Iris pigment epithelial cell (primary cell): ENCODE measurements at places on chromosomes 1 and 21.

- no peak for DNase-seq
Measured at GRCh38 chr1:116716391-116716790, 37.8 kb upstream of the CD2 start.

GRCh38 chr1:40646315-40646714, 19.2 kb downstream of the RIMS3 start:
- DNase-seq = peak; percentile 64

GRCh38 chr1:219518168-219518906, 94.6 kb downstream of the ZC3H11B start:
- peak; percentile 92 for DNase-seq

- no peak for DNase-seq
Measured at GRCh38 chr1:236638945-236639344, 34.6 kb upstream of the HEATR1 start.

GRCh38 chr1:116990612-116991151, 10.9 kb upstream of the CD101 start:
- peak; percentile 10 for DNase-seq

GRCh38 chr1:193569983-193570269, 383.5 kb upstream of the B3GALT2 start:
- DNase-seq = no peak

DNA sequence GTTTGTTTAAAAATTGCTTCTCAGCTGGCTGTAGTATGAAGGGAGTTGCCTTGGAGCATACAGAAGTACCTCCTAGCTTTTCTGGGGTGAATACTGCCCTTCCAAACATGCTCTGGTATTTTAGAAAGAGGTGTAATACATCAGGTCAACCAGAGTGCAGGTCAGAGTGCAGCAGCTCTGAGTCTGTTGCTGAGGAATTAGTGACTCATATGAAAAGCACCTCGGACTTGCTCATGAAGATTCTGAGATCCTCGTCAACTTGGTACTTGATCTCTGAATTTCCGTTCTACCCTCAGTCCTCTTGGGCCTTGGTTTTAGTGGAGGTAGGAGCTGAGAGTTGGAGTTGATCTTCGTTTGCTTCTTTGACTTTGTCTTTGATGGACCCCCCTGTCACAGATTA, 67.3 kb downstream of the NOS1AP start:
- DNase-seq = peak; percentile 93

DNA sequence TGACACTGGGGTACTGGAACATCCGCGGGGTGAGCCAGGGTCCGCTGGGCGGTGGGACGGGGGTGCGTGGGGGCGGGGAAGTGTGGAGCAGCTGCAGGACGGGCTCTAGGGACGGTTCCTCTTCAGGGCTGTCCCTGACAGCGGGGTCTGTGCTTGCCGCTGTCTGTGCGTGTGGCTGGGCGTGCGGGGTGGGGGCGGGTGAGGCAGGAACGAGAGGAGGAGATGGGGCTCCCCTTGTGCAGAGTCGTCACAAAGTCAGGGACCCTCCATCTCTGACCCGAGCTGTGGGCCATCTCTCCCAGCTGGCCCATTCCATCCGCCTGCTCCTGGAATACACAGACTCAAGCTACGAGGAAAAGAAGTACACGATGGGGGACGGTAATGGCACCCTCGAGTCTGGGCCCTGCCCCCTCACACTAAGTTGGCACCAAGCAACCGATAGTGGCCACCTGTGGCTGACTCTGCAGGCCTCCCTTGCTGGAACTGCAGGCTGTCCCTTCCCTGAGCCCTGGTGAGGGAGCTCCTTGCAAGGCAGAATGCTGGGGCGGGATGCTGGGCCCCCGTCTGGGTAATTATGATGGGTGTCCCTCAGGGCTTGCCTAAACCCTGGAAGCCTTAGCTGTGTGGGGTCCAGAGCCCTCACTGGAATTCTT, 392 bp downstream of the GSTM2 start:
- DNase-seq = no peak

DNA sequence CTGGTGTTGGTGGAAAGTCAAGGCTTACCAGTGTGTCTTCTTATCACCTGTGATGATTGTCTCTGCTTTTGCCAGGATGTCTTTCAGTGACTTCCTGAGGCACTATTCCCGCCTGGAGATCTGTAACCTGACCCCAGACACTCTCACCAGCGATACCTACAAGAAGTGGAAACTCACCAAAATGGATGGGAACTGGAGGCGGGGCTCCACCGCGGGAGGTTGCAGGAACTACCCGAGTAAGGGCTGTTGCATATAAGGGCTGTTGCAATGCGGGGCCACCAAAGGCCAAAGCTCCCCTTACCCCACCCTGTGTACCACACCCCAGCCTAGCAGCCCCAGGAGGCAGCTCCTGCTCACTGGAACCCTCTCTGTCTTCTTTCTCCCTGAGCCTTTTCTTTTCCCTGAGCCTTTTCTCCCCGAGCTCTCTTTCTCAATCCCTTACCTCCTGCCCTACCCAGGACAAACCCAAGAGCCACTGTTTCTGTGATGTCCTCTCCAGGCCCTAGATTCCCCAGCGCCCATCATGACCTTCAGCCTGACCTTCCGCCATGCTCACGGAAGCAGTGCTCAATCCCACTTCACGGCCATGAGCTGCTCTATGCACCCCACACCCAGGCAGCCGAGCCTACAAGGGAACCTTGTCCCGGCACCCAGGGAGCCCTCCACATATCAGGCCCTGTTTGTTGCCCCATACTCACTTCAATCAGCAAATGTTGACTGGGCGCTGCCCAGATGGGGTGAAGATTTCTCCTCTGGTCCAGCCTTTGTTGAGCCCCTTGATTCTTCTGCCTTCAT, 40.6 kb downstream of the CAPN2 start:
- DNase-seq = no peak

DNA sequence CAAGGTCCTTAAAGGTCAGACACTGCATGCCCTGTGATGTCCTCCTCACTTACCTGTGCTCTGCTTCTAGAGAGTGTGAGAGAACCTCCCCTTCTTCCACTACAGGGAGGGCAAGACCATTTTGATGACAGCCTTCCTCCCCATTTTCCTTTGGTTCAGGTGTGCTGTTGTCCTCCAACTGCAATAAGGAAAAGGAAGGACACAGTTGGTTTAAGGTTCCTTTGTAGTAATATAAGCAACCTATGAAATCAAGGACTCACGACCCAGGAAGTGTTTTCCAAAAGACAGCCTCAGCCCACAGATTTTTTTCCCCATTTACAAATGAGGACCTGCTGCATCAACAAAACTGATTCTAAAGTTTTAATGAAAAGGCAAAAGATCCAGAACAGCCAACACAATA, 6.6 kb upstream of the CCDC17 start:
- no peak for DNase-seq

DNA sequence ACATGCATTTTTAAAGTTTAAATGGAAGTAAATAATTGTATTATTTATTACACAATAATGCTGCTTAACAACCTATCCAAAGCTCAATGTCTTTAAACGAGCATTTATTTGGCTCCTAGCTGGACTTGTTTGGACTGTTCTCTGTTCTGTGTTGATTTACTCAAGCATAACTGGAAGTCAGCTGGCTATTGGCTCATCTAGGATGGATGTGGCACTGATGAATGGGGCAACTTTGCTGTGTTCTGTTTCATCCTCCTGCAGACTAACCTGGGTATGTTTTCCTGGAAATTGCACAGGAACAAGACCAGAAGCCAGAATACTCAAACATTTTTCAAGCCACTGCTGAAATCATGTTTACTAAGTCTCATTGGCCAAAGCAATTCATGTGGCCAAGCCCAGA, 70.8 kb upstream of the HSD17B7 start:
- no peak for DNase-seq

DNA sequence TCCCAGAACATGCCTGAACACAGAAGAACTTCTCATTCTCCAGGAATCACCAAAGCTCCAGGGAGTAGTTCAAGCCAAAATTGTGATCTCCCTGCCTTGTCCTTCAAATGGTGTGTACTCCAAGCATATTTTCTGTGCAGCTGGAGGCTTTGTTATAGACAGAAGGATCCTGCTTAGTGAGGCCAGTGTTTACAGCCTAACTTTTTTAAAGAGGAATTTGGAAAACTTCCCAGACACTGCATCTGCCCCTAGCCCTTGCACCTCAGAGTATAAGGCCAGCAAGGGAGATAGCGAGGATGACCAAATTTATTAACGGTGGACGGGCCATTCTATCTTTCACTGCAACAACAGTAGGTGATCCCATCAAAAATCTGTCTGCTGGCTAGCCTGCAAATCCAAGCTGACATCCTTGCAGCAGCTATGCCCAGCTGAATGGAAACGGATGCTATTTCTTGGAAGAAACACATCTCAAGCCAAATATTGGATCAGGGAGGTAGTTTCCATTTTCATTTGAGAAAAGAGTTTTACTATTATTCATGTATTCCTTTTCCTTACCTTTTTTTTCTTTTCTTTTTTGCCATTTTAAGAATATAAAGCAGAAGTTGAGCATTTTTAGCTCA, 249.8 kb downstream of the USH2A start:
- DNase-seq = no peak

DNA sequence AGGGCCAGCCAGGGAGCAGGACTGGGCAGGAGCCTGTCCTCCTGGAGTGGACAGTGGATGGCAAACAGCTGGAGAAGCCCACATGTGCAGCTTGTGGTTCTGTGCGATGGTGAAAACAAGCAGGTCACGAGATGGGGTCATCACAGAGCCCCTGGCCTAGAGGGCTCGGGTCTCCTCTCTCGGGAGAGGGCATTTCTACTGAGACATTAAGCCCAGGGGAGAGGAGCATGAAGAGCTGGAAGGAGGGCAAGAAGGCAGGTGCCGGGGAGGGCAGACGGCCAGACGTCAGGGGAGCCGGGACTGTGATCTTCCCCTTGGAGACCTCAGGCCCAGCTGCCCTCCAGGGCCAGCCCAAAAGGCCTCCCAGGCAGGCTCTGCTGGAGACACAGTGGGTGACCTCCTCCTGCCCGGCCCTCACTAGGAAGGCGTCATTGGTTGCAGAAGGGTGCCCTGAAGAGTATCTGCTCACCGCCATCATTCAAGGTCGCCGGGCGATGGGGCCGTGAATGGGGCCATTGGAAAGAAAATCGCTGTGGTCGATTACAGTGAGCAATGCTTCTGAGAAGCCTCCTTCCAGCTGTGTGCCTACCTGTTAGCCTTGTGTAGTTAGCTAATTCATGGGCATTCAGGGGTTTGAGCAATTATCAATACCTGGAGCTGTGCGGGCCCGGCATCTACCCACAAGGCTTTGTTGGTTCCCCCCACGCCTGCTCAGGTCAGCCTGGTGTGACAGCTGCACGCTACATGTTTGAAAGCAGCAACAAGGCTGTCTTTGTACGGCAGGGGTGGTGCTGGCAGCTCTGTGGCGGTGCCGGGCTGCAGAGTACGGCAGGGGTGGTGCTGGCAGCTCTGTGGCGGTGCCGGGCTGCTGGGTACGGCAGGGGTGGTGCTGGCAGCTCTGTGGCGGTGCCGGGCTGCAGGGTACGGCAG, 72.3 kb upstream of the ACTRT2 start:
- DNase-seq = no peak

- no peak for DNase-seq
Measured at GRCh38 chr1:19757641-19758040, 42.1 kb downstream of the TMCO4 start.

- no peak for DNase-seq
Measured at GRCh38 chr1:87348341-87349019, 19.8 kb downstream of the LMO4 start.

DNA sequence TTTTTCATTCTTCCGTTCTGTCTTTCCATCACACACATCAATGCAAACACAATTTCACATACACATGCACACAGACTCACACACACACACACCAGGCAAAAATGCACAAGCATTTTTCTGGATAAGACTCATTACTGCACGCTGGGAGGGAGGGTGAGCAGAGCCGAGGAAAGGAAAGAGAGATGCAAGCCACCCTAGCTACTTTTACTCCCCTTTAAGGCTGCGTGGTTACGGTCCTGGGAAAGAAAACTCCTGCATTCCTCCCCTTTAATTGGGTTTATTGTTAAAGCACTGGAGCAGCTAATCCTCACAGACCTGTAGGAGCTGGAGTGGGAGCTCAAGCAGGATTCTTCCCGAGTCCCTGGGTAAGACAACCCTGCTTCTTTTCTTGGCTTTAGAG, at the start of gene CAMK1G:
Gene CAMK1G, plus strand, starts transcription at position 307 of the 400 bp plus-strand sequence. CDS start 11,270 bp downstream, outside the sequence.
- DNase-seq = peak; percentile 54

- DNase-seq = peak; percentile 3
Measured at GRCh38 chr1:190353538-190354101, 124.0 kb downstream of the BRINP3 start.

DNA sequence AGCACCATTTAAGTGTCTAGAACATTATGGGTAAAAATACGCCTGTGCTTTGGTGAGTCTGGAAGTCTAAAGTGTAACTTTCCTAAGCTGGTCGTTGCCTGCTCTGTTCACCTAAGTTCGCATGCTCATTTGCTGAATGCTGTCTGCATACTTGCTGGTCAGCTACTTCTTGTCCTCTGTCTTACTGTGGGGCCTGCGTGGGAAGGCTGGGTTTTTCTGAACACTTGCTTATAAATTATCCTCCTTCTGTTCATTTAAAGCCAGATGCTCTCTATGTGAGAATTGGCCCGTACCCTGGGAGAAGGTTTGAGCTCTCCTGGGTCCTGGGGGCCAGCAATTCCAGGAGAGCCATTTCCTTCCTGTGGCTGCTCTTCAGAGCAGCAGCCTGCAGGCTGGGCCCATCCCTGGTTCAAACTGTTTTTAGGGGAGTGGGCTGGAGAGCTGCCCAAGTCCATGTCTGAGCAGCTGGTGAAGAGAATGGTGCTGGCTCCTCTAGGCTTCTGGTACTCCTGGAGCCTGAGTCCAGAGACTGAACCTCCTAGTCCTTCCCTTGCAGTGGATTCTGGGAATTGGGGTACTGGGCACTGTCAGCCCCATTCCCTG, 75.7 kb downstream of the GALNT2 start:
- no peak for DNase-seq

DNA sequence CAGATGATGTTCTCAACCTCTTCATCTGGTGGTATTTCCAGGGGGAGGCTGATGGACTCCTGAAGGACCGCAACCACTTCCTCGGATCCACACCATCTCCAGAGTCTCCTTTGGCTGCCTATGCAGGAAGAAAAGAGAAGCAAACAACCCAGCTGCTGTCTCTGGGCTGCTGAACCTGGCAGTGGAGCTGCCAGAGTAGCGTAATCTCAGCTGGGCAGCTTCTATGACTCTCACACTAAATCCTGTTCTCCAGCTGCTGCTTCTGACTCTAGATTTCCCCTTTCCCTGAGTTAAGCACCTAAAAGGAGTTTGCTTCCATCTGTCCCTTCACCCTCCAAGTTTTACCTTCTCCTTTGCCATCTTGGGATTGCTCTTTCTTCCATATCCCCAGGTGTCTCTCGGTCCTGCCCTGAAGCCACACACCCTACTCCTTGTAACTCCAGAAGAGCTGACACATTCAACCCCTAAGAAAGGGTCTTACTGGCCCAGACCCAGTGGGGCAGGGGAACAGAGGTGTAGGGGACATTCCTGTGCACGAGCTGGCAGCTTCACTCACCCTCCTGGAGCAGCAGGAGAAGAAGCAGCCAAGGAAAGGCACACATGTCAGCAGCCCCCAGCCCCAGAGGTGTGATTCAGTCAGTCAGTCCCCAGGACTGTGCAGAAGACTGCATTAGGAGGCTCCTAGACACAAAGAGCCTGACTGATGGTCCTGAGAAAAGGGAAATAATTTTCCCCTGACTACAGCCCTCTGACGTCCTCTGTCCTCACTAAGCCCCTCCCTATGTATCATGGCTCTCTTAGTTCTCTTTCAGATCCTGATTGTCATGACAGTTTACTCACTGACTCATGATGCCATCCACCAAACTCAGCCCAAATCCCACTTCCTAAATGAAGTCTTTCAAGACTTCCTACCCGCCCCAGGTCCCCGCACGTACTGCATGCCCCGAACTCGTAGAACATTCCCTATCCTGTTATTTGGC, at the start of gene SLAMF9:
Gene SLAMF9, minus strand, starts transcription at position 702 of the 980 bp plus-strand sequence. Its CDS starts 100 bp downstream, at position 602.
- DNase-seq = peak; percentile 22

- no peak for DNase-seq
Measured at GRCh38 chr1:215645182-215645581, 78.1 kb downstream of the KCTD3 start.
